A673 (cell line): ENCODE measurements at places on chromosomes 6 and 20. TPM values are rescaled to one million over a fixed set of nuclear protein-coding genes. Genes with fewer than 3 reads are reported as not detected.

NRN1 gene
- 37.0 and 46.1 TPM in 2 replicates for total RNA-seq

- no peak overlapping the region for H3K27ac ChIP-seq
- peak; percentile 63 for DNase-seq
- no peak overlapping the region for H3K4me3 ChIP-seq
Measured at GRCh38 chr20:23235173-23236027, 115.2 kb upstream of the NXT1 start.

DNA sequence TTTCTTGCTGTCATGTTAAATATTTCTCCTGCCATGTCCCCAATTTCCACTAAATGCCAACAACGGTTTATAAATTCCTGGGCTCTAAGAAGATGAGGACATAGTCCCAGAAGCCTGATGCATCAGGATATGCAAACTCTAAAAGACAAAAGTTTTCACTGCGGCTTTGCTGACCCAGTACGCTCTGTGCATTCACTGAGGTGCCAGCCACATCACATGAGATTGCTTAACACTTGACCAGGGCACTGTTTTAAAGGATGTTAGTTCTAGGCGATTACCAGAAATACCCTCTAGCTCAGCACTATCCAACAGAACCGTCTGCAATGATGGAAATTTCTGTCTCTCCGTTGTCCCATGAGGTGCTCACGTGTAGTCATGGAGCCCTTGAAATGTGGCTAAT is 19.9 kb upstream of the ADTRP start:
- no peak overlapping the region for H3K27ac ChIP-seq
- H3K36me3 ChIP-seq: no peaks in the 10 kb centered on the region
- DNase-seq: no peak
- no peaks in the 10 kb centered on the region for H3K27me3 ChIP-seq

GRCh38 chr6:103105686-103106085 is 1712.2 kb downstream of the GRIK2 start:
- H3K27me3 ChIP-seq: no peaks in the 10 kb centered on the region
- H3K4me3 ChIP-seq: no peak overlapping the region
- H3K27ac ChIP-seq: no peak overlapping the region

- H3K27me3 ChIP-seq: peaks cover 14% of the 10 kb centered on the region
- H3K27ac ChIP-seq: no peak overlapping the region
- no peaks in the 10 kb centered on the region for H3K36me3 ChIP-seq
- no peak overlapping the region for H3K4me3 ChIP-seq
- no peaks in the 10 kb centered on the region for H3K4me1 ChIP-seq
- no peak for DNase-seq
Measured at GRCh38 chr20:13229538-13229937, 8.5 kb downstream of the ISM1 start.

DNA sequence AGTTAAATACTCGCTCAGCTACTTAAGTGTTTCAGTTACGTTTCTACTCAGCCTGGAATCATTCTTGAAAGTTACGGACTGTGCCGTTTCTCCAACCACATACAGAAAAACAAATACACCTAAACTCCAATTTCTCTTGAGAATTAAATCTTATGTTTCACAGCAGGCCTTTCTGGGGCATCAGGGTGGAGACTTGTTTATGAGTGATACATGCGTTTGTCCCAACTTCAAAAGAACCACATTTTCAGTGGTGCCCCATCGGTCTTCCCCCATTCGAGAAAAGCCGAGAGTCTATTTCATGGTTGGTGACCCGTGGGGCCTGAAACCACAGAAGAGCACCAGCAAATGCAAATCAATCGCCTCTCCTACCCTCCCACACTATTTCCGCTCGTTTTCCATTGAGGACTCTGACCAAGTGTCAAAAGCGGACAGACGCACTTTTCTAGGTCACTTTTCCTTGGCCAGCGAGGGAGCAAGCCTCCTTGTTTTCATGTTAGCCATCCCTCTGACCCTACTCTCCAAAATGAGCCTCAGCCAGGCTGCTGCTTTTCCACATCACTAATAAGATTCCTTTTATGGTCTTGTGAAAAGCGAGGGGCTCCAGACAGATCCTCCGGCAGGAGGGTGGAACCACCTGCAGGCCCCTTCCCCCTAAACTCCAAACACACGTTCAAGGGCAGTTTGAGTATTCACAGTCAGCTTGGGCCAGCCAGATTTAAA is 3.1 kb downstream of the JAG1 start:
- no peaks in the 10 kb centered on the region for H3K27me3 ChIP-seq
- peaks cover 7% of the 10 kb centered on the region for H3K36me3 ChIP-seq
- H3K27ac ChIP-seq: peak overlapping the region; percentile 75
- no peak for DNase-seq
- peaks cover 68% of the 10 kb centered on the region for H3K4me1 ChIP-seq

GRCh38 chr6:14077193-14077867 is 40.2 kb upstream of the CD83 start:
- no peak overlapping the region for H3K4me3 ChIP-seq
- no peaks in the 10 kb centered on the region for H3K36me3 ChIP-seq
- H3K27me3 ChIP-seq: no peaks in the 10 kb centered on the region
- DNase-seq: no peak

- H3K36me3 ChIP-seq: no peaks in the 10 kb centered on the region
- no peak overlapping the region for H3K27ac ChIP-seq
- H3K27me3 ChIP-seq: peaks cover 7% of the 10 kb centered on the region
- H3K4me3 ChIP-seq: no peak overlapping the region
- no peaks in the 10 kb centered on the region for H3K4me1 ChIP-seq
Measured at GRCh38 chr20:51196991-51197651, 174.2 kb upstream of the KCNG1 start.

DNA sequence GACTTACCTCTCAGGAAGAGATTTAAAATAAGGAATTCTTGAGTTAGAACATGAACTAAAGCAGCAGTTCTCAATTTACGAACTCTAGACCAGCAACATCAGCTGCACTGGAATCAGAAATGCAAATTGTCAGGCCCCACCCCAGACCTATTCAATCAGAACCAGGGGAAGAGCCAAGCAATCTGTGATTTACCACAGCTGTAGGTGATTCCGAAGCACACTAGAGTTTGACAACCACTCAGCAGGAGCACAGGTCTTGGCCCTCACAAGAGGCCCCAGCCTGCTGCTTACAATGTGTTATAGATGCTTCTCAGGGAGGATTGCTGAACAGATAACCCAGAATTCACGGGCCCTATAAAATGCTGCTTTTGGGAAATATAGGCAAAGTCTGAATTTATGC is 279.2 kb downstream of the PTPRK start:
- no peak overlapping the region for H3K4me3 ChIP-seq
- H3K27ac ChIP-seq: no peak overlapping the region
- H3K27me3 ChIP-seq: no peaks in the 10 kb centered on the region
- DNase-seq: no peak

C20orf204 gene
- 2.4 and 2.5 TPM in 2 replicates for total RNA-seq

NCOA6 gene
- 39.9 and 41.2 TPM in 2 replicates for total RNA-seq

GRCh38 chr20:46174469-46175126 is 56.5 kb downstream of the CD40 start:
- DNase-seq: peak; percentile 76
- H3K4me3 ChIP-seq: no peak overlapping the region
- no peak overlapping the region for H3K27ac ChIP-seq
- no peaks in the 10 kb centered on the region for H3K36me3 ChIP-seq
- peaks cover 36% of the 10 kb centered on the region for H3K27me3 ChIP-seq

CD109 gene
- 8.7 and 8.8 TPM in 2 replicates for total RNA-seq

GRCh38 chr6:133613211-133613610 is 275.7 kb upstream of the TCF21 start:
- peaks cover 75% of the 10 kb centered on the region for H3K27me3 ChIP-seq
- H3K36me3 ChIP-seq: no peaks in the 10 kb centered on the region
- H3K4me1 ChIP-seq: no peaks in the 10 kb centered on the region
- H3K27ac ChIP-seq: no peak overlapping the region

- H3K36me3 ChIP-seq: no peaks in the 10 kb centered on the region
- no peaks in the 10 kb centered on the region for H3K4me1 ChIP-seq
- H3K27ac ChIP-seq: no peak overlapping the region
- DNase-seq: no peak
- H3K4me3 ChIP-seq: no peak overlapping the region
- no peaks in the 10 kb centered on the region for H3K27me3 ChIP-seq
Measured at GRCh38 chr20:24962510-24962909, 13.4 kb downstream of the CST7 start.

- H3K36me3 ChIP-seq: no peaks in the 10 kb centered on the region
- peak; percentile 24 for DNase-seq
- no peaks in the 10 kb centered on the region for H3K4me1 ChIP-seq
- no peak overlapping the region for H3K4me3 ChIP-seq
Measured at GRCh38 chr6:135002229-135002844, 52.3 kb downstream of the HBS1L start.

DNA sequence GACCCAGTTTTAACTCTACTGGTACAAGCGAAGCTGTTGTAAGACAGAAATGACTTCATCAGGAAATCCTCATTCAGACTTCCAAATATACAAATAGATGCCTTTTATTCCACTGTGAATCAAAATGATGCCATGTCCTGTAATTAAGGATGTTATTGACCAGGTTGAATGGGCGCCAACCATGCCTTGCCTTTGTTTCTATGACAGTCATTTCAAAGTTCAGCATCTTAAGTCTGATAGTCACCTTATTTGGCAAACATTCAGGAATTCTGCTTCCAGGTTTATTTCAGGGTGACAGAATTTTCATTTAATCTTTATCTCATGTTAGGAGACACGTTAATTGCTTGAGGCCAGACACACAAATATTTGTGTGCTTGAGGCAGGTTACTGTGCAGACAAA is 592.8 kb upstream of the JAG1 start:
- no peak overlapping the region for H3K27ac ChIP-seq
- DNase-seq: no peak
- peaks cover 14% of the 10 kb centered on the region for H3K4me1 ChIP-seq
- no peak overlapping the region for H3K4me3 ChIP-seq
- no peaks in the 10 kb centered on the region for H3K27me3 ChIP-seq

GRCh38 chr6:113185299-113185698 is 671.8 kb upstream of the MARCKS start:
- no peaks in the 10 kb centered on the region for H3K27me3 ChIP-seq
- no peak overlapping the region for H3K4me3 ChIP-seq
- H3K27ac ChIP-seq: no peak overlapping the region

DNA sequence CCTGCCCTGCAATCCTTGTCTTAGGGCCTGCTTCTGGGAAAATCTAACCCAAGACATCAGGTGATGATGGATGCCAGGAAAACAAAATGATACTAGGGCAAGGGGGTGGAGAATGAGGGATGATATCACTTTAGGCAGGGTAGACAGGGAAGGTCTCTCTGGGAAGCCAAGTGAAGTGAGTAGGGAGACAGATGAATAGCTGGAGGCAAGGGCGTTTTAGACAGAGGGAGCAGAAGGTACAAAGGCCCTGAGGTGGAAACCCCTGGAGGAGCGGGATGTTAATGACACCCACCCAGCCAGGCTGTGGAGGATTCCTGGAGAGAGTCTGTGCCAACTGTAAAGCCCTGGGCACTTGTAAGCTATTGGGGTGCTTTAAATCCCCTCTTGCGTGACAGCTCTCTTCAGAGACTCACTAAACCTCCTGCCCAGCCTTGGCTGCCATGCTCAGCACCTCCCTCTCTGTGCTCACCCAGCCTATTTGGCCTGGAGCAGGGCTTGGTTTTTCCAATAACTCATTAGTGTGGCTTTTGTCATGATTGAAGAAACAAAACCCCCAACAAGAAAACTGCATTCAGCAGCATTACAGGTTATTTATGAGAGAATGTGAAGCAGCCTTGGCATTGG is 12.4 kb upstream of the MDGA1 start:
- no peak overlapping the region for H3K27ac ChIP-seq
- DNase-seq: no peak
- H3K36me3 ChIP-seq: no peaks in the 10 kb centered on the region
- no peak overlapping the region for H3K4me3 ChIP-seq
- H3K27me3 ChIP-seq: no peaks in the 10 kb centered on the region

DNA sequence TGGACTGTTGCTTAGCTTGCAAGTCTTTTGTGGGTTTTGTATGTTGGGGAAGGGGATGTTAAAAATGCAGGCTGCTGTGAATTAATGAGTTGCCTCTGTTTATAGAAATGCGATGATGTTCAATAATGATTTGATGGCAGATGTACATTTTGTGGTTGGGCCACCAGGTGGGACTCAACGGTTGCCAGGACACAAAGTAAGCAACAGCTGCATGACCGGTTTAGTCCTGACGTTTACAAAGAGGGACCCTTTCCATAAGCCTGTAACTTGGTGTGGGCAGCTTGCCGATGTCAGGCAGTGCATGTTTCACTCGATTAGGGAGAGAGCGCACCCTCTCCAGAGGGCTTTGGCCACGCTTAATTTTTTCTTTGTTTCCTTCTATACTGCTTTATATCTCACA is 1.3 kb downstream of the BTBD3 start:
- H3K4me3 ChIP-seq: no peak overlapping the region
- no peak for DNase-seq
- H3K36me3 ChIP-seq: peaks cover 9% of the 10 kb centered on the region
- no peak overlapping the region for H3K27ac ChIP-seq

- H3K27me3 ChIP-seq: no peaks in the 10 kb centered on the region
- H3K27ac ChIP-seq: no peak overlapping the region
- DNase-seq: no peak
- H3K36me3 ChIP-seq: no peaks in the 10 kb centered on the region
Measured at GRCh38 chr6:1840491-1841121, 230.9 kb downstream of the FOXC1 start.

GRCh38 chr6:55825402-55826051 is 49.9 kb downstream of the BMP5 start:
- H3K4me1 ChIP-seq: peaks cover 15% of the 10 kb centered on the region
- peak; percentile 67 for DNase-seq
- H3K27me3 ChIP-seq: no peaks in the 10 kb centered on the region

DNA sequence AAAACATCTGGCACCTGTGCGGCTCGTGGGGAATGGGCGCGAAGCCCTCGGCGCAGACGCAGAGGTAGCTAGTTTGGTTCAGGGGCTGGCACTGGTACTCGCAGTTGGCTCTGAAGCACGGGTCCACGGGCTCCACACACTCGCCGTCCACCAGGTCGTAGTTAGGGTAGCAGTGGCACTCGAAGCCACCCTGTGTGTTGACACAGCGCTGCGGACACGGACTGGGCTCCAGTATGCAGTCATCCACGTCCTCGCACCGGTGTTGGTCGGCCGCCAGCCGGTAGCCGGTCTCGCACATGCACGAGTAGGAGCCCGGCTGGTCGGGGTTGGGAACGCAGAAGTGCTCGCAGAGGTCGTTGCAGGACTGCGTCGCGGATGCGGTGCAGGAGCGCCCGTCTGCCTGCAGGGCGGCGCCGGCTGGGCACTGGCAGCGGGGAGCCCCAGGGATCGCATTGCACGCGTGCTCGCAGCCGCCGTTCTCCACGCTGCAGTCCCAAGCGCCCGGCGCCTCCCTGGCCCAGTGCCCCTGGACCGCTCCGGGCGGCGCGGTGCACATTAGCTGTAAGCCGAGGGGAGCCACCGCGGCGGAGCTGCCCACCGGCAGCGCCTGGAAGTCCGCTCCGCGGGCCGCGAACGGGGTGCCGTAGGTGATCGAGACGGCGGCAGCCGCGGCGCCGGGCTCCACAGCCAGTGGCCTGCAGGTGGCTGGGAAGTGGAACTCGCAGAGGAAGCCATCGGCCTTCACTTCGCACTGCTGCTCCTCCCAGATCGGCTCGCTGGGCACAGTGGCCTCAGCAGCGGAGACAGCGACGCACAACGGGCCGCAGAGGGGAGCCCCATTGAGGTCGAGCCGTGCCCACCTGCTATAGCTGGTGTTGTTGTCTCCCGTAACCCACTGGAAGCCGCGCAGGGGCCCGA is 930 bp downstream of the THBD start:
- no peaks in the 10 kb centered on the region for H3K36me3 ChIP-seq
- H3K4me3 ChIP-seq: no peak overlapping the region
- H3K27ac ChIP-seq: no peak overlapping the region
- DNase-seq: peak; percentile 11

- no peak overlapping the region for H3K4me3 ChIP-seq
- no peak for DNase-seq
- H3K4me1 ChIP-seq: peaks cover 44% of the 10 kb centered on the region
- peaks cover 20% of the 10 kb centered on the region for H3K36me3 ChIP-seq
- H3K27me3 ChIP-seq: no peaks in the 10 kb centered on the region
- H3K27ac ChIP-seq: peak overlapping the region; percentile 95
Measured at GRCh38 chr20:31710423-31711108, 12.1 kb downstream of the BCL2L1 start.
